ENCODE measurements at places on chromosomes 12 and 14.

DNA sequence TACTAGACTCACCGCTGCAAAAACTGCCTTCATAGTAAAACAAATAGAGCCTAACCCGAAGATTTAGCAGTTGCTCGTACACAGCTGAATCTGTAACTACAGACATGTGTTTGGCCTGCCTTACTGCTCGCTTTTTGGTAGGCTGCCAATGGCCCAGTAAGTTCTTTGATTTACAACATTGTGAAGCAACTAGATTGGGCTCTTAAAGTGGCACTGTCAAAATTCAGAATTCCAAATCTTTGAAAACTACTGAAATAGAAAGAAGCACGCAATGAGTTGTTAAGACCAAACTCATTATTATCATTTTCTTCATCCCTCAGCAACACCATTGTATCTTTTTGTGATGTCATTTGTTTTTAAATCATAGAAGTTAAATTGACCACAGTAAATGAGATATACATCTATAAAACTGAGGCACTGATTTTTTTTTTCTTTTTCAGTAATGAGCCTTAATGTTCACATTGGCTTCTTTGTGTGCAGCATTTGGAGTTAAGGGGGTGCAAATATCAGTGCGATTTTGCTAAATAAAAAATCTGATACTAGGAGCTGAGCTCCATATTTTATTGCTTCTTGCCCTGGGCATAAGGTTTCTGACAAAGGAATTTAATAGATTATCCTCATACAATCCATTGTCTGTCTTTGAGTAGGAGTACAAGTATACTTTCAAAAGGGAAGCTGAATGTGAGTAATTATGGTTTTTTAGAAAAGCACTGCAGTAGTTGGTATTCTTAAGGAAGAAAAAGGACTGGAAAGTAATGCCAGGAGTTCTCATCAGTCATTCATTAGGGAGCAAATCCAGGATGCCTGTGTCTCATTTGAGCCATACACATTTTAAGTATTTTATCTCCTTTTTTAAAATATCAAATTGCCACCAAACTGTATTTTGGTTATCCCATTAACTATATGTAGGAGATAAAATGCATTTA, 138.5 kb downstream of the KICS2 start:
- peak; percentile 89 for DNase-seq

GRCh38 chr12:92221656-92222315, 76.1 kb upstream of the BTG1 start:
- no peak for DNase-seq

DNA sequence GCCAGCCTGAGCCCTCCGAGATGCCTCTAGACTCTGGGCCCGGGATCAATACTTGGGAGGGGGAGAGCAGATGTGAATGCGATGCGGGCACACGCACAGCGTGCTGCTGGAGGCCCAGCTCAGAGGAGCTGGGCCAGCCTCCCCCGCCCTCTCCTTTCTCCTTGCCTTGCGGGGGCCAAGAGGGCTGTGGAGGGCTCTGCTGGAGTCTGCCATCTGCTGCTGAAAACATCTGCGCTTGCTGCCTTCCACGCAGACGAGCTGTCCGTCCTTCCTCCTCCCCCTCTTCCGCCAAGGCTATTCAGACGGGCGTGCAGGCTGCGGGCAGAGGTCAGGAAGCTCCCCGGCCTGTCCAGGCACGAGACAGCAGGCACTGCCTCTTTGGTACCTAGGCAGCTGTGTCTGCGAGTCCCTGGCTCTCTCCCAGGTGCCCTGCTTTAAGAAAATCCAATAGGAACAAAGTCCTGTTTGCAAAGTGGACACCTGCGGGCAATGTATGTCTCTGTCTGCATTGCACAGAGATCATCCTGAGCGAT, 75.2 kb downstream of the SPRING1 start:
- DNase-seq: no peak

GRCh38 chr12:15405606-15406005, 83.3 kb downstream of the PTPRO start:
- no peak for DNase-seq

DNA sequence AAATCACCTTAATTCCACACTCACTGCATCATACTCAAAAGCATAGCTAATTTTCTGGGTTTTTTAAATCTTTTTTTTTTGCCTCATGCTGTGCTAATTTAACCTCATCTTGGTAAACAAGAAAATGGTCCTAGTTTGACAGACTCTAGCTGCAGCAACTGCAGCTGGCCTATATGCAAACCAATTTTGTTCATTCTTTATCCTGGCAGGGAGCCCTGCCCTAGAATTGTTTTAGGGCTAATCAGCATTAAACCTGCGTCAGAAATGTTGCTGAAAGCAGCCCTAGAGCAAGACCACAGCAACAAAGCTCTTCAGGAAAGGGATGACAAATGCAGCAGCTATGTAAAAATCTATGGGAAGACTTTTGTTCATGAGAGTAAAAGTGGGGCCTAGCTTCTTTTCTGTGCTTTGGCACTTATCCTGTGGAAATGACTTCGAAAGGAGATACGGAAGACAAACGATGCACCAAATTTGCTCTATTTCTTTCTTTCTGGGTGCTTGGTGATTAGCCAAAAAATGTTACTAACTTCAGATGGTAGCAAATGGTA, 72.2 kb downstream of the DENND5B start:
- DNase-seq: peak; percentile 90
